ENCODE measurements at places on chromosomes 1 and 21.

- DNase-seq: no peak
These were observed 621.0 kb upstream of the CXADR start for GRCh38 chr21:16891821-16892220.

- no peak for DNase-seq
These were observed 3.0 kb upstream of the NFIA start for GRCh38 chr1:61079296-61079897.

GRCh38 chr1:2132222-2133038, 62.1 kb downstream of the FAAP20 start:
- DNase-seq: peak; percentile 62

DNA sequence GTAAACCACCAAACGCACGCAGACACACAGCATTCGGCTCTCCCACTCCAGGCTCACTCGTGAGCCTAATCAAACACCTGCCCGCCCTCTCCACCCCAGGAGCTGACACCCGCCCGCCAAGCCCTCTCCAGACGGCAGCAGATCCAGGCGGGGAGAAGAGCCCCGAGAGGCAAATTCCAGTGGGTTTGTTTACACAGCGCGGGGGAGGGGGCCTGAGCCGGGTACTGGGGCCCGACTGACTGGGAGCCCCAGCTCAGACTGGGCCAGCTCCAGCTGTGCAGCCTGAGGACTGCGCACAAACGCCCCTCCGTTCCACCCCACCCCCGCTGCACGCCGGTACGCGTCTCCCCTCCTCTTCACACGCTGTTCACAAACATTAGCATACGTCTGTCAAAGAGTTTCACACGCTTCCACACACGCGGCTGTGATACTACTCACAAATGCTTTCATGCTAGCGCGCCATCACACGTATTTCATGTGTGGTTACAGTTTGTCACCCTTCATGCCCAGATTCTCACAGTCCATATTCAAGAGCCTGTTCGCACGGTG, 1.0 kb upstream of the EFNA1 start:
- peak; percentile 35 for DNase-seq

- peak; percentile 91 for DNase-seq
These were observed 2.2 kb downstream of the SPATA6 start for GRCh38 chr1:48469616-48470480.

DNA sequence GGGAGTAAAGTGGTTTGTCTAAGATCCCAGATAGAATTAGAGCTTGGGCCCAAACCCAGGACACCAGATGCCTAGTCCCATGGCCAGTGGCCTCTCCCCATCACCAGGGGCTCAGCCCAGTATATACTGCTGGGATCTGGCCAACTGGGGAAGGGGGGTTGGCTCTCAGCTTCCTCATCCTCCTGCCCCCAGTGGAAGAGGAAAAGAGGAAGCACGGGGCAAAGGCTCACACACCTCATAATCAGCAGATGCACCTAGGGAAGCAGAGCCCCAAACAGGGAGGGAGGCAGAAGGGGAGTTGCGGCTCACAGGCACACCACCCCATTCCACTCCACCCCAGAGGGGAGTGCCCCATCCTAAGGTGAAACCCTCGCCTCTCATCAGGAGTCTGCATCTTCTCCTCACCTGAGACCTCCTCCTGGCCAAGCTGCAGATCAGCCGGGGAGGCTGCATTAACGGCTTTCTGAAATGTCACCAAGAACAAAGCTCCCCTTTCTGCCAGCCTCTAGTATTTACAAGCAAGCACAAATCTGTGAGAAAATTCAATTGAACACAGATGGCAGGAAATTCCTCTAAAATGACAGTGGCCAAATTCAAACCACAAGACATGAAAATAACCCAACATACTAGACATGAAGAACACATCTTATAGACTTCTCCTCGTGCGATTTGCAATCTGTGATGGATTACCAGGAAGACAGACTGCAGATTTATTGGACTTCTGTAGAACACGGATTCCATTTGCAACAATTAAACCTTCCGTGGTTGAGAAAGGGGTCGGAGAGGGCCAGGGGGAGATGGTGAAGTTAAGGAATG, 82.8 kb downstream of the GLIS1 start:
- no peak for DNase-seq

DNA sequence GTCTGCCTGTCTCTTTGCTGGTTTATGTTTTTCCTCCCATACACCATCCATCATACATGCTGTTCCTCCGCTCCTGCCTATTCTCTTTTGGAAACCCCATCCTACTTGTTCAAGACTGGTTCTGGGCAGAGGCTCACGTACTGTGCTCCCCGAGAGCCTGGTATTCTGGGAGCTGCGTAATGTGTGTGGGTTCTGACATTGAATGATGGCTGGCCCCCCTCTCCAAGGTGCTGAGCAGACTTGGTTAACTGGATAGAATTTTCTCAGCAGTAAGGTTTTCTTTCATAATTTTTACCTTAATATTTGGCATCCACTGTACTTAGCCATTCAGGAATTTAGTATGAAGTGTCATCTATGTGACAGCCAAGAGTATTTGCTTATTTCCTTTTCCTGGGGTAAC, 26.6 kb downstream of the COQ8A start:
- DNase-seq: no peak

GRCh38 chr21:37582590-37582989, 216.0 kb downstream of the DYRK1A start:
- peak; percentile 27 for DNase-seq

DNA sequence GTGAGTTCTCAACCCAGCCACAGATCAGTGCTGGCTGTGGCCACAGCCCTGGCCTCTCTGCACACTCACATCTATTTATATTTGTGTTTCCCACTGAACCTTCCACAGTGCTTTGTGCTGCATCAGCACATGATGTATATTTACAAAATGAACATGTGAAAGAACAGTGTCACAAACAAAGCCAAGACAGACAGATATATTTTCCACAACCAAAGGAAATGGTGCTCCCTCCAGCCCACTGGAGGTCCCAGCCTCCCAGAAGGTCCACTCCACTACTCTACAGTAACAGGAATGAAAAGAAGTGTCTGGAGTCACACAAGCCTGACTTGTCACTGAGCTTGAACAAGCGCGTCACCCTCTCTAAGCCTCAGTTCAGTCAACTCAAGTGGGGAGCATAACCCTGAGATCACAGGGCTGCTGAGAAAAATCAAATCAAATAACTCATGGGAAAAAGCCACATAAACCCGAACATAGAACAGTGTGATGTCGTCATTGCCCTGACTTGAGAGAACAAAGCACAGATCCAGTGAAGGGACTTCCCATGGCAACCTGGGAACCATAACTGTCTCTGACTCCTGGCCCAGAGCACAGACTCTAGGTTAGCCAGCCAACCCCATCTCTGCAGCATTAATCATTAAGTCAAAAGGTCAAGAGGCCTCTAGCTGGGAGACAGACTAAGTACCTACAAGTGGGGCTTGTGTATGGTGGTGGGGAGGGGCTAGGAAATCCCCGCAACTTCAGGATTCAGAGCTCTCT, 121.2 kb downstream of the TRABD2B start:
- no peak for DNase-seq

DNA sequence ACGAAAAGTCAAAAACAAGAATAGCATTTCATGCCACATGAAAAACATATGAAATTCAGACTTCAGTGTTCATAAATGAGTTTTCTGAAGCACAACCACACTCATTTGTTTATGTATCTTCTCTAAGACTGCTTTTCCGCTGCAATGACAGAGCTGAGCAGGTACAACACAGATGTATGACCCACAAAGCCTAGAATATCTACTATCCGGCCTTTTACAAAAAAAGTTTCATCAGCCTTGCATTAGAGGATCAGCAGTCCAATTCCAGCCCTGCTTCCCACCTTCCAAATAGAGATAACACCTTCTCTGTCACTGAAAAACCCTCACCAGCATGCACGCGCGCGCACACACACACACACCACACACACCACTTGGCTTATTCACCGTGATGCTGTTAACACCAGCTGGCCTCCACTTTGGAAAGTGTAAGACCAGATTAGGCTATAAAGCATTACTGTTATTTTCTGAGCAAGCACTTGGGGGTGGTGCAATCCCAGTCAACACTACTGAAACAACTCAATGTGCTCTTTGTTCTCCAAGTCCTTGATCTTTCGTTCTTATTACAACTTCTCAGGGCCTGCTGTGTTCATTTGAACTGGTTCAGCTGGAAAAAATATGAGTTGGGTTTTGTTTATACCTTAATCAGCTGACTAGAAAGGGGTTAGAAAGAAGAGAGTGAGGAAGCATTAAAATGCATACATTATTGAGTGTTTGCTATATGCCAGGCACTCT, 90.0 kb downstream of the GLUL start:
- DNase-seq: no peak

GRCh38 chr1:150507912-150508864, at the start of gene ECM1:
Gene ECM1, plus strand, starts transcription at chr1:150508109. Its CDS starts 101 bp downstream, at chr1:150508210.
- DNase-seq: peak; percentile 86

DNA sequence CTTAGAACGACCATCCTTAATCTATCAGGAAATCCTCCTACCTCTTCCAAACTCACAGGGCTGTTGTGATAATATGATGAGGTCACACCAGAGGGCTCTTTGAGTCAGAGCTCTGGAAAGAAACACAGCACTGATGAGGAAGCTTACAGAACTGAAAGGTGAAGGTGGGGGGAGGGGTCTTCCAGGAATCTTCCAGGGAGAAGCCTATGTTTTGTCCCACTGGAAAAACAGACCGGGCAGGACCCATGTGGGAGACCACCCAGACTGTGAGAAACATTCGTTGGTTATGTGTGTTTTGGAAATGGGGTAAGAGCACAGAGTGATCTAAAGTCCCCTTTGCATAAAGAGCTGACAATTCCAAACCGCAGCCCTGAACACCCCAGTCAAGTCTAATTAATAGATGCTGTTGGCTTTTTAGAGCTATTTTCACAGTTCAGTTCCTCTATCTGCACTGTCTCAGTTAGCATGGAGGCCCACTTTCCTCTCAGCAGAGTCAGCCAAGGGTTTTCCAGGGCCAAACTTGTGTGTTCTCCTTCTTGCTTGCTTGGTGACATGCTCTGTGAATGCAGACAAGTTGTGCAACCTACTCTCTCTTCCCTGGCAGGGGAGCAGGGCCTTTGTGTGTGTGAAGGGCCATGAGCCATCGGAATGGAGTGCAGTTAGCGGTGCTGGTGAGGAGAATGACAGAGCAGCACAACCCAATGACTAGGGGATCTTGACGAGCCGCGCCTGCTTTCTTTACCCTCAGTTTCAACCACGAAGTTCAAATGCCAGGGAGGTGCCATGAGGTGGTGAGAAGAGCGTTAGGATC, 12.3 kb downstream of the PHLDA3 start:
- peak; percentile 89 for DNase-seq

GRCh38 chr21:15001857-15002606, 62.8 kb downstream of the NRIP1 start:
- DNase-seq: no peak

DNA sequence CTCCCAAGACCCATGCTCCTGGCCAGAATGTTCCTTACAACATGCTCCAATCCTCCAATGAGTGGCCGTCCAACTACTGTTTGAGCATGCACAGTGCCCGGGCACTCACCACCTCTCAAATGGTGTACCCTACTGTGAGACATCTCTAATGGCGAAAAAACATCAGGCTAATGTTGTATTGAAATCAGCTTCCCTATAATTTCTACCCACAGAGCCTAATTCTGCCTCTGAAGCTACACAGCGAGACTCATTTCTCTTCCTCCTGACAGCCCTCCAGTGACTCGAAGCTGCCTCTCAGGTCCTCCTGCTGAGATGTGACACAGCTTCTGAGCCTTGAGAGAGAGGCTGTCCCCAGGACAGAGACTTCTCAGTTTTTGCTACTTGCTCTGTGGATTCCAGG, 130.7 kb downstream of the FAM78B start:
- DNase-seq: no peak

GRCh38 chr1:83516369-83516768, 482.6 kb downstream of the TTLL7 start:
- DNase-seq: no peak

- no peak for DNase-seq
These were observed 19.6 kb downstream of the TMEM63A start for GRCh38 chr1:225862581-225862950.

Data from suppressor macrophage (primary cell).